C1 segment of cervical spinal cord (tissue), 14 donors: ENCODE measurements at places on chromosomes 1 and 21.

- no peak for DNase-seq
These were observed 25.6 kb downstream of the OR10J5 start for GRCh38 chr1:159510229-159510541.

DNA sequence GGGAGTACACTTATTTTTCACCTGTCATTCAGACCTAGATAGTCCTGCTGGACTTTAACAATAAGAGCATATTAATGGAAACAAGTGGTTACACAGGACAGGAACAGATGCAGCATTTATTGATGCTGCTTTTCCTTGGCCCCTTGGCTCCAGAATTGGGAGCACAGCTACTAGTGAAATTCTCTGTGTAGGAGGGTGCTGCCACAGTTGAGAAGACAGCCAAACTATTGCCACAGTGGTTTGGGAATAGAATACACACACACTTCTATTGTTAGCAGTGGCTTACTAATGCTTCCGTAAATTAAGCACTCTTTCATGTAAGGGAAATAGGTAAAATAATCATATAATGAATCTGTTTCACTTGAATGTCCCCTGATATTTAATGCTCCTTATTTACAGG lies 105.3 kb upstream of the TENT5C start:
- no peak for DNase-seq

GRCh38 chr1:1273512-1274298 lies at the start of gene UBE2J2:
TSS of gene UBE2J2 (minus strand) at chr1:1273854. CDS start at chr1:1267992, 5,862 bp downstream.
- peak; percentile 92 for DNase-seq

DNA sequence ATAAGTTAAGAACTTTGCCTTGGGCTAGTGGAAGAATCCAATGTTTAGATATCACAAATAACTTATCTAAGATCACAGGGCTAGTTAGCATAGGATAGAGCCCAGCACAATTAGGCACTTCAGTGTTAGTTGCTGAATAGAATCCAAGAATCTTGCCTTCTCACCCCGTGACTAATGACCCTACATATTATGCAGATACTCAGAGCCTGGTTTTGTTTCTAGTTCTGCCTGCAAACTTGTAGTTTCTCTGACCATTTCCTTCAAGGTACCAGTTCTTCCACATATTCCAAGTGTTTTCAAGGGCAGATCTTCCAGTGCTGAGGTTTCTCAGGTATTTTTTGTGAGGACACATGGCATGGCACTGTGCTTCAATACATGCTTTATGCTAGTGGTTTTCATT lies 239.3 kb downstream of the KCNK2 start:
- no peak for DNase-seq
